ENCODE measurements at places on chromosomes 3 and 15.

- DNase-seq = no peak
Observed at GRCh38 chr3:143090976-143091837, 28.4 kb upstream of the CHST2 start.

GRCh38 chr3:130779031-130779430 lies 32.4 kb upstream of the PIK3R4 start:
- DNase-seq = no peak

DNA sequence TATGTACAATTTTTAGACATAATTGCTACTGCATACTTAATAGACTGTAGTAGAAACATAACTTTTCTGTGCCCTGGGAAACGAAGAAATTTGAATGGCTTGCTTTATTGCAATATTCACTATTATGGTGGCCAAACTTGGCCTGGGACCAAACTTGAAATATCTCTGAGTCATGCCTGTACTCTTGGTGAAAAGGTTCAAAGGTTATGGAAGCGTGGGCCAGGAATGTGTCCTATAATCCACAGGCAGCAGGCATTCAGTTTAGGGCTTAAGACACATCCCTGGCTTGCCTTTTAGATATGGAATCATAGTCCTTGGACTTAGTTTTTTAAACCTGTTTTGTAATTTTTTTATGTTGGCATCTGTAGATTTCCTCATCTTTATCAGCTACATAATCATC lies 124.3 kb downstream of the LRIG1 start:
- DNase-seq = no peak

DNA sequence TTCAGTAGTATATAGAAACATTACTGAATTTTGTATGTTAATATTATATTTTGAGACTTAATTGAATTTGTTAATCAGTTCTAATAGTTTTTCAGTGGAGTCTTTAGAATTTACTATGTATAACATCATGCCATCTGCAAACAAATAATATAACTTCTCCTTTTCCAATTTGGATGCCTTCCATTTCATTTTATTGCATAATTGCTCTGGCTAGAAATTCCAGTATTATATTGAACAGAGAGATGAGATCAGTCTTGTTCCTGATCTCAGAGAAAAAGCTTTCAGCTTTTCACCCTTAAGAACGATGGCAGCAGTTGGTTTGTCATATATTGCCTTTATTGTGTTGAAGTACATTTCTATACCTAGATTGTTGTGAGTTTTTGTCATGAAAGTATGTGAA lies 40.4 kb downstream of the OR4F15 start:
- no peak for DNase-seq

GRCh38 chr3:125048282-125048681 lies 7.5 kb downstream of the HEG1 start:
- no peak for DNase-seq

DNA sequence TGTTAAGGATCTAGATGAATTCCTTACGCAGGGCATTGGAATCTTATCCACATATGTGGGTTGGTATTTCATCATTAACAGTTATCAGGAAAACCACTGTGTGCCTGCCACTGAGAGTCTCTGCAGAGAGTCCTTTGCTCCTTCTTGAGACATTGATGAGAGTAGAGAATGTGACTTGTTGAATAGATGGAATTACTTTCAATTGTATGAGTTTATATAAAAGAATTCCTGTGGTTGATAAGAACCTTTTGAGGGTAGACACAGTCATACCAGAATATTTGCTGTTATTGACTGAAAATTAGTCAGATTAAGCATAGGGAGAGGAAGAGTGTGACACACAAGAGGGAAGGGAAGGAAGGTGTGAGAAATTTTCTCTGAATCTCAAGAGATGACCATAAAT lies 30.8 kb downstream of the ARHGEF26 start:
- no peak for DNase-seq

DNA sequence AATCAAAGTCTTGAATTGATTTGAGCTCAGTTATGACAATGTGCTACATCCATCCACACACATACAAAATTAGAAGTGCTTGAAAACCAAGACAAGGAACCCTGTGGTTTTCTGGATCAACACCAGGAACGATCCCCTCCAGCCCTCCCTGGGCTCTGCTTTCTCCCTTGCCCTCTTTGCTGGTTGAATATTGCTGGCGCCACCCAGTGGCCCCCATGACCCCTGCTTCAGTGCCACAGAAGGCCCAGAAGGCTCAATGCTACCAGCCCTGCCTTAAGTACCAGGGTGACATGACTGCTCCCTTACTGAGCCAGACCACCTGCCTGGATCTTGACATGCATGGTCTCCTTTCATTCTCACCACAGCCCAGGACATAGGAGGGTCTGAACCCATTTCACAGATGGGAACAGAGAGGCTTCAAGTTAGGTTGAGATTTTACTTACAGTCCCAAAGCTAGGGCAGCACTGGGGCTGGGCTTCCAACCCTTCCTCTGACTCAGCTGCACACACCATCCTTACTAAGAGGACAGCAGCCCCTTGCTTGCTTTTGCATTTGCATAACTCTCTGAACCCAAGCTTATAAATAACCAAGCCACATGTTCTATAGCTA lies 15.0 kb downstream of the IL12A start:
- DNase-seq = no peak

- no peak for DNase-seq
Observed at GRCh38 chr3:55641964-55642363, 154.9 kb upstream of the WNT5A start.

GRCh38 chr15:93460717-93461116 lies 371.7 kb upstream of the RGMA start:
- DNase-seq = no peak

Data from central memory CD4-positive, alpha-beta T cell (primary cell).